ENCODE measurements at places on chromosomes 4 and X.

GRCh38 chr4:102604222-102604940 is 103.2 kb downstream of the NFKB1 start:
- no peak for DNase-seq

GRCh38 chr4:119049342-119049741 is 86.3 kb upstream of the MYOZ2 start:
- DNase-seq = no peak

DNA sequence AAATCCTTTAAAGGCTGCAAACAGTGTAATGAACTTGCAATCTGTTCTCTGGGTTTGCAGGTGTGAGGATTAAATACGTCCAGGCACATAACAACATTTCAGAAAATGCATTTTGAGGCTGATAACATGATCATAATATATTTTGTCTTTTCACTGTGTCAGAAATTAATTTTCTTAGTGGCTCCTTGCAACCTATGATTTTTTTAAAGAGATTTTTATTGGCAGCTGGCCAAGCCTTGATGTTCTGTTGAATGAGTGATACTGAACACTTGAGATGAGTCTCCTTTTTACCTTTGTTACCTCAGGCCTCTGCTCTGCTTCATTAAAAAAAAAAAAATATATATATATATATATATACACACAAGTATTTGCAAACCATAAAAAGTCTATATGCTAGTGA is 68.2 kb upstream of the TENM3 start:
- no peak for DNase-seq

- DNase-seq = no peak
Measured at GRCh38 chrX:134202561-134202960, 34.4 kb upstream of the CCDC160 start.

DNA sequence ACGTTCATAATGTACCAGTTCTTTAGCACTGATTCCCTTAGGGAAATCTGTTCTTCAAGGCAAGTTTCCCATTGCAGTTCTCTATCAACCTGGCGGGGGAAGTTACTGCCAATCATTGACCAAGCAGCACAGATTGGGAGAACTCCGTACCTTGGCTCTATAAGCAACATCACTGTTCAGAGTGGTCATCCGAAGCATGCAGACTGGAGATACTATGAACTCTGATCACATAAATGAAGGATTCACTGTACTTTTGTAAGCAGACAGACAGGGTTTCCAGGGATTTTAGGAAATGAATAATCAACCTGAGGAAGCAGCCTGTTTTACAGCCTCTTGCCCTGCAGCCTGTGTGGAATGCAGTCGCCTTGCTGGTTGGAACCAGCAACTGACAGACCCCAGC is 63.8 kb upstream of the WWC2 start:
- no peak for DNase-seq

- no peak for DNase-seq
Measured at GRCh38 chr4:20217951-20218350, 33.8 kb upstream of the SLIT2 start.

DNA sequence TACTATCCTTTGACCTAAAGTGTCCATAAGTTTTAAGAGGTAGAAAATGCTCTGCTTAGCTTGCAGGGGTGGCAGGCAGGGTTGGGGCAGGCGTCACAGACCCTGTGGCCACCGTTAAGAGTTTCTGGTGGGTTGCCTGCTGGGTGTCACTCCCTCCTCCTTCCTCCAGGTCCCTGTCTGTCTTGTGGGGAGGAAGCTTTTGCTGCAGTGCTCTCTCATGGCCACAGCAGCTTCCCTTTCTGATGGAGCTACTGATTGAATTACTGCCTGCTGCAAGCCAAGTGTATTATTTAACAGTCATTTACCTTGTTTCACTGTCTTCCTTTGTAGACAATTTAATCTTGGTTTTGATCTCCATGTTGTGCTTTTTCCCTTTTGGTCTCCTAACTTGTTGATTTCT is 384.6 kb downstream of the IDS start:
- no peak for DNase-seq

GRCh38 chrX:55695227-55696018 is 22.1 kb upstream of the RRAGB start:
- DNase-seq = no peak

DNA sequence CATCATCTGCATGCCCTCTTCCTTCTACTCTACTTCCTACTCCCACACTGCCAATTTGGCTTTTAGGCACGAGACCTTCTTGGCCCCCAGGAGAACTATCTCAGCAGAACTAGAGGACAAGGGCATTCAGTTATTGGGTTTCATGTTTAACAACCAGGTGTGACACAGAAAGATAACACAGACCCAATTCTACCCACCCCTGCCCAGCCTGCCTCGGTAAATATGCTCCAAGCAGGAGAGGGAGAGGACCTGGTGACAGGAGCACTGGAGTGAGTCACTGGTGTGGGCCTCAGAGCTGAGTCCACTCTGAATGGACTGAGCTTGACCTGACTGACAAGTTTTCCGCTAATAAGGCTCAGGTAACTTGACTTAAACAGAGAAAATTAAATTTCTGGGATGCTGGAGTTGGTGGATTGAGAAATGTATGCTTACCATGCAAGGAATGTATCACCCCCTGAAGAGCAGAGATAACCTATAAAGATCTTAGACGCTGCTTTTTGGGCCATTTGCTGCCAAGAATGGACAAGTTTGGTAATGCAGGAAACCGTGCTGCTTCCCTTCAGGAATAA is 52.5 kb downstream of the CASP3 start:
- DNase-seq = no peak

GRCh38 chr4:160709026-160709425 is 1454.8 kb downstream of the FSTL5 start:
- no peak for DNase-seq

DNA sequence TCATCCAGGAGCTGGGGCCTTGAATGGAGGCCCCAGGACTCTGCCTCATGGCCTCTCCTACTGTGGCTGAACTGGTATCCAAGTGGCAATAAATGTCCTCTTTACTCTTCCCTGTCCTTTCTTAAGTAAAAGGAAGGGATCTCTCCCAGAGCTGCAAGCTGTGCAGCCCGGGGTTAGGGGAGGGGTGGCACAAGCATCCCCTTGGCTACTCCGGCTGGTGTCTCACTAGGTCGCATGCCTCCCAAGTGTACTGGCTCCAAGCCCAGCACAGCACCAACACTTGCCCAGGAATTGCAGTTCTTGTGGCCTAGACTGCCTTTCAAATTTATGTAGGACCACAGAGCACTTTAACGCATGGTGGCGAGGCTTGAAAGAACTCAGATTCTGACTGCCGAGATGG is 44.7 kb upstream of the MED14 start:
- DNase-seq = no peak

DNA sequence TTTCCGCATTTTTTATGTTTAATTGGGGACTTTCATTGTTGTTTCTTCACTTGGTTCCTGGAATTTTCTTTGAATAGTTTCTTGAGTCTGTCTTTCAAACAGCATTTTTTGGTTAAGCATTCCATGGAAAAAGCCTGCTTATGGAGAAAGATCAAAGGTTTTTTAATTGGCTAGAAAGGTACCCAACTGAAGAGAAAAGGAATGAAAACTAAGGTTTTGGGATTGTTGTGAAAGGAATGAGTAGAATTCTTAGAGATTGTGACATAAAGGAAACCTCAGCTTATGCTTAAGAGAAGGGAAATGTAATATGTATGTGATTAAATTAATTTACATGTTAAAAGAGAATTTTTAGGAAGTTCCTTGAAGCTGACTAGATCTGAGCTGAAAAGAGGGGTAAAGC is 82.8 kb downstream of the CCKAR start:
- DNase-seq = no peak

DNA sequence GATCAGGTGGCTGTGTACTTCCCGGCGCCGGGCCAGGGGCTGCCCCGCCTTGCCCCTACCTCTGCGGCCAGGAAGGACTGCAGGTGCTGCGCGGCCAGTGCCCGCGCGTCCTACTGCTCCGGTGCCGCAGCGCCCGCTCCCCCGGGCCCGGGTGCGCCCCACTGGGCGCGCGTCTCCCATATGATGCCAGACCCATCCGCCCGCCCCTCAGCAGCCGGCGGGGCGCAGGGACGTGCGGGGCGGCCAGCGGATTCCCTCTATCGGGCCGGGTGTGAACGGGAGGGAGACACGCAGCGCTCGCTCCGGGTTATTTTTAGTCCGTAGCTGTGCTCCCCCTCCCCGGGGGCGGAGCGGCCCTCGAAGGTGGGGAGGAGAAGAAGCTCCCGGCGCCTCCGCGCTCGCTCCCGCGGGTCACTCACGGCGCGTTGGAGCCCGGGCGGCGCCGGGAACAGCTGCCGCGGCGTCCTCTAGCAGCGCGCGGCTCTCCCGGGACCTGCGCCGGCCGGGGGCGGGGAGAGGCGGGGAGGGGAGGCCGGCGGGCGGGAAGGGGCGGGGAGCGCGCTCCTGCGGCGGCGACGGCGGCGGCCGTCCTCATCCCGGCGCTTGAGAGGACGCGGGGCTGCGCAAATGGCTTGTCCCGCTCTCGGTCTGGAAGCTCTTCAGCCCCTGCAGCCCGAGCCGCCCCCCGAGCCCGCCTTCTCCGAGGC is 103.6 kb downstream of the UCHL1 start:
- DNase-seq = no peak

DNA sequence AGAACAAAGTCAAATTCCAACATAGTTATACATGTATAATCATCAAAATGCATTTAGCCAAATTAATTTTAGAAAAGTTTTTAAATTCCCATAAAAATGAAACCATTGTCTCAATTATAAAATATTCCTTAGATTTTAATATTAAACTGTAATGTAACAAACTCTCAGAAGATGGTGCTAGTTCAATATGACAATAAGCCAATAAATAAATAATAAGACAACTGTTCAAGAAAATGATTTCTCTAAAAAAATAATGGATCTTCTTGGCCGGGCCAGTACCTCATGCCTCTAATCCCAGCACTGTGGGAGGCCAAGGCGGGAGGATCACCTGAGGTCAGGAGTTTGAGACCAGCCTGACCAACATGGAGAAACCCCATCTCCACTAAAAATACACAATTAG is 80.3 kb downstream of the RAB28 start:
- DNase-seq = no peak

GRCh38 chr4:42612898-42613297 is 44.0 kb downstream of the ATP8A1 start:
- no peak for DNase-seq

DNA sequence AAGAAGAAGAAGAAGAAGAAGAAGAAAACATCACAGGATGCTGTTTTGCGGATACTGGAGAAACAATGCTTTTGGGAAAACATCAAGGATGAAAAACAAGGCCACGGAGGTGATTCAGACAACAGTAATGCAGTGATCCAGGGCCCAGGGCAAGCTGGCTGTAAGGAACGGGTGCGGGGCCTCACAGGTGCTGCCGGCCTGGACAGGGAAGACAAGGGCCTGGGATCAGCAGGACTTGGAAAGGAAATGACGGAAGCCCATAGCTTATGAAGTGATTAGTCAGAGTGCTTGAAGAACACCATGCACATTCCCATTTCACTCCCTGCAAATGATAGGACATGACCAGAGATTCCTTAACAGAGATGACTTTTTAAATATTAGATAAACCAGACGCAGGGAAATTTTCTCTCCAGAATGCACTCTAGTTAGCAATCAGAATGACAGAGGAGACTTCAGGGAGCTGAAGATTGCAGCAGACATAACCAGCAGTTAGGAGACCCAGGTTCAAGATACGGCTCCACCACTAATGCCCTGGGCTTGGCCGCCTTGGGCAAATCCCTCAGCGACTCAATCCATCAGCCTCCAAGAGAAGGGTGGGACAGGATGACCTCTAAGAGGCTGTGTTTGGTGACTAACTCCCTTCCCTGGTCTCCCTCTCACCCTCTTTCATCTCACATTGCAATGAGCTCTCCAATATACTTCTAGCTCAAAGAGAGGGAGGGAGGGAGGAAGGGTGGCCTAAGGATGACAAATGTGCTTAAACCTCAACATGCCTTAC is 54.1 kb downstream of the APBB2 start:
- no peak for DNase-seq

GRCh38 chr4:154024097-154024694 is 235.3 kb upstream of the SFRP2 start:
- DNase-seq = no peak

DNA sequence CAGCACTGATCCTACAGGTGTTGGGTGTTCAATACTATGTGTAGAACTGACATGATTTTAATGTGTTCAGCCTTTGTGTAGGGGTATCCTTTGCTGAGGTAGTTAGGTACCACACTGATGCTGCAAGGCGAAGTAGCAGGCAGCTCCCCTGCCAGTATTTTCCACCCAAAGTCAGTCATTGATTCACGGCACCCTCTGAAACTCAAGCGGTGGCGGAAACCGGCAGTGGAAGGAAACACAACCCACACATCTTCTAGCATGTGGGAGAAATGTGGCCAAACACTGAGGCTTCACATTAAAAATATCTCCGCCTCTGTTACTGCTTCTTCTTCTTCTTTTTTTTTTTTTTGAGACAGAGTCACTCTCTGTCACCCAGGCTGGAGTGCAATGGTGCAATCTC is 126.3 kb downstream of the AASDH start:
- no peak for DNase-seq

DNA sequence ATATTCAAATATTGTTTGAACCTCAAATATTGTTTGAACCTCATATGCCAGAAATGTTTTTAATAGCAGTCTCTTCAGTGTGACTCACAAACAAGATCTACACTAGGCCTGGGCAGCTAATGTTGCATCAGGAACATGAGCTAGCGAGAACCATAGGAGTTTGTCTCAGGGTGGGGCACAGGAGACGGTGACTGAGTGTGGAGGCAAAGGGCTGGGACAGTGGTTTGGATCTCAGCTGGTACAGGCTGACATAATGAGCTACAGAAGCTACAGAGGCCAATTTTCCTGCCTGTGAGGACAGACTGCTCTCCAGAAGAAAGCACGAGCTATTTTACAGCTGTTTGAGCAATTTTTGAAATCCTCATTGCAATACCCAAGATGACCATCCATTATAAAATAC is 224.7 kb downstream of the CENPC start:
- DNase-seq = no peak

DNA sequence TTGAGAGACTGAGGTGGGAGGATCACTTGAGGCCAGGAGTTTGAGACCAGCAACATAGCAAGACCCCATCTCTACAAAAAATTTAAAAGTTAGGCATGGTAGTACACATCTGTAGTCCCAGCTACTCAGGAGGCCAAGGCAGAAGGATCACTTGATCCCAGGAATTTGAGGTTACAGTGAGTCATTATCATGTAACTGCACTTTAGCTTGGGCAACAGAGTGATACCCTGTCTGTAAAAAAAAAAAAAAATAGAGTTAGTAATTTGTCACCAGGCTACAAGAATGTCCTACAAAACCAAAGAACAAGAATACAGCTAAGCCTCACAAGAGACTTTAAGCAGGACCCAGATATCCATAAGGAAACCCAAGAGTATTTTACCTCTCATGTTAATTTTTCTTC is 27.0 kb upstream of the RAB28 start:
- DNase-seq = no peak

GRCh38 chrX:97844161-97844560 is 960.5 kb downstream of the RPA4 start:
- DNase-seq = no peak
